ENCODE measurements at places on chromosomes 3 and 15. TPM values are rescaled to one million over a fixed set of nuclear protein-coding genes. Genes with fewer than 3 reads are reported as not detected.

ERICH6 gene
- total RNA-seq, result not detected

SERINC4 gene
- 1.9 TPM for total RNA-seq

NANOGP8 gene
- not detected for total RNA-seq

DZIP1L gene
- total RNA-seq, result not detected

ARHGEF26 gene
- total RNA-seq, result 0.35 TPM

PAQR5 gene
- total RNA-seq, result not detected

TADA3 gene
- 58.5 TPM for total RNA-seq

CD80 gene
- total RNA-seq, result not detected

MYO5C gene
- total RNA-seq, result 4.1 TPM

CHRNA7 gene
- not detected for total RNA-seq

CFAP100 gene
- not detected for total RNA-seq

KNG1 gene
- not detected for total RNA-seq

LRRK1 gene
- 219 TPM for total RNA-seq

ARGFX gene
- total RNA-seq, result not detected

SOX14 gene
- total RNA-seq, result not detected

GYG1 gene
- 54.5 TPM for total RNA-seq

SPATA12 gene
- 0.13 TPM for total RNA-seq

STARD5 gene
- 8.3 TPM for total RNA-seq

LNP1 gene
- 10.8 TPM for total RNA-seq

PDZRN3 gene
- total RNA-seq, result 0.95 TPM

GCSAM gene
- 247 TPM for total RNA-seq

COX5A gene
- total RNA-seq, result 364 TPM

KCNAB1 gene
- not detected for total RNA-seq

CCR4 gene
- total RNA-seq, result not detected

CASR gene
- not detected for total RNA-seq

GLDN gene
- not detected for total RNA-seq

LDHAL6B gene
- total RNA-seq, result not detected

SLC9C1 gene
- not detected for total RNA-seq

LSAMP gene
- 0.76 TPM for total RNA-seq

CYP8B1 gene
- not detected for total RNA-seq

CRYGS gene
- 3.5 TPM for total RNA-seq

RHCG gene
- total RNA-seq, result not detected

FAM227B gene
- 5.1 TPM for total RNA-seq

MED12L gene
- 33.8 TPM for total RNA-seq

SLC28A1 gene
- total RNA-seq, result not detected

ACKR4 gene
- 3.8 TPM for total RNA-seq

HTR3E gene
- total RNA-seq, result not detected

NPAP1 gene
- total RNA-seq, result not detected

PRR23C gene
- total RNA-seq, result not detected

TAGLN3 gene
- total RNA-seq, result not detected

ICE2 gene
- 78.1 TPM for total RNA-seq

ZNF592 gene
- 42.5 TPM for total RNA-seq

NEIL1 gene
- 105 TPM for total RNA-seq

MAPK6 gene
- 51.1 TPM for total RNA-seq

KIF23 gene
- 76.5 TPM for total RNA-seq

SLC25A20 gene
- total RNA-seq, result 19.1 TPM

GPR27 gene
- total RNA-seq, result not detected

CHL1 gene
- total RNA-seq, result 1.0 TPM

WNT5A gene
- total RNA-seq, result 16.2 TPM

LMCD1 gene
- total RNA-seq, result not detected

DUOXA2 gene
- total RNA-seq, result not detected

ZNF501 gene
- 1.4 TPM for total RNA-seq

Measured in OCI-LY7 (cell line).